Hypothalamus (tissue), 51 donors: ENCODE measurements at places on chromosomes 13 and 19.

DNA sequence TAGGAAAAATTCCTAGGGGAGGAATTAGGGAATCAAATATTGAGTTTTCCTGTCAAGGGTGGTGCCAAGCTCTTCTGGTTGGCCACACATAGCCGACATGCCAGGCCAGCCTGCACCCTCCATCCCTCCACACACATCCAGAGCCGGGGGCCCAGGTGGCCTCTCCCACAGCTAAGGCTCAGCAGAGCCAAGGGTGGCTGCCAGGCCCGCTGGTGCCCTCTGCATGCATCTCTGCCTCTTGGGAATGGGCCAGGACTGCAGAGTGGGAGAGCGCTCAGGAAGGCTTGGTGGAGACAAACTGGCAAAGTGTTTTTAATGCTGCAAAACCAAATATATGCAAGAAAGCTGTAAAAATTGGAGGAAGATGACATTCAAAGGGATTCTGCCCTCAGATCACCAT lies 42.7 kb upstream of the GAS6 start:
- DNase-seq, result no peak

DNA sequence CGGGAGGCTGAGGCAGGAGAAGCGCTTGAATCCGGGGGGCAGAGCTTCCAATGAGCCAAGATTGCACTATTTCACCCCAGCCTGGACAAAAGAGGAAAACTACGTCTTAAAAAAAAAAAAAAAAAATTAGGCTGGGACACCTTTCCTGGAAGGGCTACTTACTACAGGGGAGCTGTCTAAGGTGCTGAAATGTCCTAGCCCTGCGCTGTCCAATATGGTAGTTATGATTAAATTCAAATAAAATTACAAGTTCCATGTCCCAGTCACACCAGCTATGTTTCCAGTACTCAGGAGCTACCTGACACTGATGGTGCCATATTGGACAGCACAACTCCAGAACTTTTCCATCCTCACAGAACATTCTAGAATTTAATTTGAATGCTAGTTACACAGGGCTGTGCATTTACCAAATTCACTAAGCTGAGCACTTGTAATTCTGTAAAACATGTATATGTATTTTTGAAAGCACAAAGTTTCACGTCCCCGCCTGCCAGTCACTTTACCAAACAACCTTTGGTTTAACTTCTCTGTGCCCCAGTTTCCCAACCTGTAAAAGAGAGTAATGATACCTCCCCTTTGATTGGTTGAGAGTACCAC lies 9.2 kb upstream of the ZSCAN22 start:
- DNase-seq, result no peak

DNA sequence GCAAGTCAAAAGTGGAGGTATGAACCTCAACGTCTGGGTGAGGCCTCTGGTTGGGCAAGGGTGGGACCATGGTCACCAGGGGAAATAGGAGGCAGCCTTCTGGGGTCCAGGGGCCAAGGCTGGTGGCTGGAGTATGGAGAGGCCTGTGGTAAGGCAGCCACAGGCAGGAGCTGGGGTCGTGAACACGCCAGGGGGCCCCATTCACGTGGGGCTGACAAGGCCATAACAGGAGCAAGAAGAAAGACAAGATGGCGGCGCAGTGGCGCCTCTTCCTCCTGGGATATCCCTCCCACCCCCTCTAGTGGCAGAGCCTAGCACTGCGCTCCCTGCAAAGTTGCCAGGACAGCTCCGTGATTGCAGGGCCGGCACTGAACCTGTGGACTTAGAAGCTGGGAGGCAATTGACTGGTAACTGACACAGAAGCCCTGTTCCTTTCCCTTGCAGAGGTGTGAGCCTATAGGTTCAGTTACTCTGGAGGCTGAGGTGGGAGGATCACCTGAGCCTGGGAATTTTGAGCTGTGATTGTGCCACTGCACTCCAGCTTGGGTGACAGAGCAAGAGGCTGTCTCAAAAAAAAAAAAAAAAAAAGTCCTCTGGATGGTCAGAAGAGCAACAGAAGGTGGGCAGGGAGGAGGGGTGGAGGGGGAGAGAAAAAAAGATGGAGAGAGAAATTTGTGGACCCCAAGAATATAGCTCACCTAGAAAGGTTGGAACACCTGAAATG lies 19.7 kb upstream of the EDDM13 start:
- peak; percentile 55 for DNase-seq

GRCh38 chr19:38561658-38562057 lies 56.1 kb downstream of the MAP4K1 start:
- DNase-seq, result no peak

DNA sequence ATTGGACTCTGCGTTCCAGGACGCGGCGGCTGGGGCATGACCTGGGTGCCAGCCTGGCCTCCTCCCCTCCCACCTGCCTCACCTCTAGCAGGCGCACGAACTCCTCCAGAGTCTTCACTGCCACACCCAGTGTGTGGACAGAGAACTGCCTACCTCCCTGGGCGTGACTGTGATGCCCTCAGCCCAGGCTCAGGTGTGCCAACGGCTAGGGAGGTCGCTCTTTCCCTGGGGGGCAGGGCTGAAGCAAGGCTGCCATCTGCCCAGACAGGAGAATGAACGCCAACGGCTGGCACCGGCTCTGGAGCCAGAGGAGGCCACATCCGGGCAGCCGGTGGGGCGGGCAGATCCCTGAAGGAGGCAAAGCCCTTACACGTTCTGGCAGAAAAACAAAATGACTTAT lies 11.3 kb downstream of the NANOS3 start:
- no peak for DNase-seq

- DNase-seq, result no peak
Measured at GRCh38 chr13:83024955-83025594, 857.2 kb downstream of the SLITRK1 start.

DNA sequence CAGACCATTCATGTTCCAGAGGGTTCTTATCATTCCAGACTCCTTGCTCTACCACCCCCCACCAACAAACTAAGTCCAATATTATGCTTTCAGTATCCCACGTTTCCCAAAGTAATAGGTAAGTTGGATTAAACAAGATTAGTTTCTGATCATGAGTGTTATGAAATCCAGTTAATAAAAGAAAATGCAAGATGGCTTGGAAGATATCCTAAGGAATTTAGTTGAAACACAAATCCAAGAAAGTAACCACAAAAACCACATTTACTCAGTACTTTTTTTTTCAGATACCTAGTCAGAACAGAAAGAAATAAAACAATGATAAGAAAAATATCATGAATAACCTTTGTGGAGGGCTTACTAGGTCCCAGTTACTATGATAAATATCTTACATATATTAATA lies 119.4 kb upstream of the MIR17HG start:
- no peak for DNase-seq

GRCh38 chr13:46571909-46572595 lies 19.1 kb downstream of the LRCH1 start:
- DNase-seq, result no peak

DNA sequence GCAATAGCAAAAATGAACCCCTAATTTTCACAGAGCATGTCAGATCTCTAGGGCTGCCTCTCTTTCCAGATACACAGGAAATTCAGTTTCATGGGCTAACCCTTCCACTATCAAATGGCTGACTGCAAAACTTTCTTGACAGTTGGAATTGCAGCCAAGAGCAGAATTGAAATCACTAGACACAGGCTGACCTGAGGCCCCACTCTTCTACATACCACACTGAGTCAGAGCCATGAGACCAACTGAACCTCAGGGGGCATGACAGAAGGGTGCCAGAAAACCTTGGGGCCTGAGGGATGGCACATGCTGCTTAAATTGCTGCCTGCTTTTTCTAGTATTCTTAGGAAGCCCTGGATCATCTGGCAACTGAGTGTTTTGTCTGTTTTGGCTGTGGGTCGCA lies 1.7 kb upstream of the DLEU7 start:
- DNase-seq, result no peak

DNA sequence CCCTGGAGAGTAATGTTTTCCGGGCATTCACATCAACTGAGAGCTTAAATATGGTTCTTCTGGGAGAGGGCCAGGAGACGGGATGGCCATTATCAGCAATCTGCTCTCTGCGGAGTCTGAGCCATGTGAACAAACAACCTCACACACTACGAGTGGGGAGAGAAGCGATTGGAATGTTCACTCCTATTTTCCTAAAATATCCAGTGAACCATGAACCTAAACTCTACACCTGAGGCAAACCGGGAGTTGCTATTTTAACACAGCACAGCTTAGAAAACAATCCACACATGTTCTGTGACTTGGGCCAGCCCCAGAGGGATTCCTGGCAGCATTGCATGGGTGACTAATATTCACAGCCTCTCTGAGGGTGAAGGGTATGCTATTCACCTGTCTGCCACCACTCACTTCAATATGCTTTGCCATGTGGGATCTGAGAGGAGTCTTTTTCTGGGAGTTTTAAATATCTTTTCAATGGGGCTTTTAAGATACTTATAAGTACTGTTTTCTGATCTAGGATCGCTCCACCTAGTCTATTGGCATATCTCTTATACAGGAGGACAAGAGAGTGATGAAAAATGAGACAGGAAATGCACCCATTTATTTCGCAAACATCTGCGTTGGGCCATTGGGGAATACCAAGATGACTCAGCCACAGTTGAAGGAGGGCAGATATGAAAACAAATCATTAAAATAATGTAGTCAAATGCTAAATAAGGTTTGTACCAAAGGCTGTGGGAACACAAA lies 72.6 kb upstream of the SERP2 start:
- no peak for DNase-seq

GRCh38 chr19:3176715-3177501 lies 1.7 kb upstream of the S1PR4 start:
- no peak for DNase-seq

DNA sequence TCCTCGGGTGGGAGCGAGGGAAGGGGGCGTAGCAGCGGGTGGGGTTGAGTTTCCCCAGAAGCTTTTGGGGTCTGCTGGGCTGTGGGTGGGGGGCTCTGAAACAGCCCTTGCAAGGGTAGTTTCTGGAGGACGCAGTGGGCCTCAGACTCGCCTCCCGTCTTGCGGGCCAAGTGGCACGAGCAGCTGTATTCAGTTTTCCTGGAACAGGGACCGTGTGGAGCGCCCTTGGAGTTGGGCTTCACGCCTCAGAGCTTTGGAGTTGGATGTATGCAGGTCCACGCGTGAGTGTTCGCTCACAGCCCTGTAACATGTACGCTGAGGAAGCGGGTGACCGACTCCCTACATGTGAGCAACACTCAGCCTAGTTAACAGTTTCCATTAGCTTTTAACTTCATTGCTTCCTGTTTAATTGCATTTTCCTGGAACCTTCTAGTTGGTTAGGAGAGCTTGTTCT lies 603 bp downstream of the TM9SF2 start:
- DNase-seq, result no peak

DNA sequence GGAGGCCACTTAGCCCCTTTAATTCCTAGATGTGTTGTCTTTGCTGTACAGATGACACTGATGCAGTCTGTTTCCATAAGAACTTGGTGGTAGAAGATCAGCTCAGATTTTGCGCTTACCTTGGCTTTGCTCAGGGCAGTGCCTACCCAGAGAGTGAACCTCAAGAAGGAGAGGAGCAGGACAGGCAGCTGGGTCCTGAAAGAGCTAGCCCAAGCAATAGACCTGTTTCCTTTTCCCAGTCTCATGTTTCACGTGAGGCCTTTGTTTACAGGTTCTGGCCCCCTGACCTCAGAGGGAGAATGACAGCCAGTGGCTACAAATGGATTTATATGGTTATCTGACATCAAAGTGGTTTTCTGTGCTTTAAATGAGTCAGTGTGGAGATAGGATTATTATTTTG lies 40.1 kb downstream of the METTL21C start:
- DNase-seq, result no peak

GRCh38 chr19:33391631-33392249 lies 18.2 kb downstream of the CEBPG start:
- DNase-seq, result no peak

DNA sequence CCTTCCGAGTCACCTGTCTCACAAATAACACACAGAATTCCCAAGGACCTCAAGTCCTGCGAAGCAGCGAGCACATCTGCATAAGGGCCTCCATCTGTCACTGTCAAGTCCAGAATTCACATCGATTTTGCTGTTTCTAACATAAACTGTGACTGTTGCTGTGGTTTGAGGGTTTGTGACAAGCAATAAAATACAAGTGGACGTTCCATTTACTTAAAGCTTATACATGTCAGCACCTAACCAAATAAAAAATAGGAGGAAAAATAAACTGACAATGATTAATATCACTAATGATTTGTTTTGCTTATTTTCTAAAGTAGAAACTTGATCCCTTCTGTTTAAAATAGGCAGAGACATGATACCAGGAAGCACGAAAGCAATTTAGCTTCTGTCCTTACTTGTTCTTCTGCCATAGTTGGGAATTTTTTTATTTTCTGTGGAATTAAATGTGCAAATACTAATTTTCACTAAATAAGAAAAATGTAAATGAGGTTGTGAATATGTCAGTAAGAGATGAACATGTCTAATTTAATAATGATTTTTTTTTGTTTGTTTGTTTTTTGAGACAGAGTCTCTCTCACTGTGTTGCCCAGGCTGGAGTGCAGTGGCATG lies 279.1 kb downstream of the FGF9 start:
- no peak for DNase-seq

DNA sequence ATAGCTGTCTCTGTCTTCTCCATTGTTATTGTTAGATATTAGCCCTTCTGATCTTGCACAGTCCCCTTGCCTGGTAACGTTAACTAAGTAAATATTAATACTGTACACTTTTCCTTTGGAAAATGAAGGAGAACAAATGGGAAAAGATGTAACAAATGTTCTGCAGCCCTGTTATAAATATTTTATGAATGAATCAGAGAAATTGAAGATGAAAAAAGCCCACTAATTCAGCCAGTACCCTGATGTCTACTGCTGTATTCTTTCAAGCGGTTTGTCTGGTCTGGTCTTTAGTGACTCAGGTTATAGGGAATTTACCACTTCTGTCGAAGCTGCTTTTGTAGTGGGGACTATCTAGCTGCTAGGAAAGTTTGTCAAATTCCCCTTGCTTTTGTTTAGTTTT lies 121.0 kb downstream of the COG6 start:
- no peak for DNase-seq

DNA sequence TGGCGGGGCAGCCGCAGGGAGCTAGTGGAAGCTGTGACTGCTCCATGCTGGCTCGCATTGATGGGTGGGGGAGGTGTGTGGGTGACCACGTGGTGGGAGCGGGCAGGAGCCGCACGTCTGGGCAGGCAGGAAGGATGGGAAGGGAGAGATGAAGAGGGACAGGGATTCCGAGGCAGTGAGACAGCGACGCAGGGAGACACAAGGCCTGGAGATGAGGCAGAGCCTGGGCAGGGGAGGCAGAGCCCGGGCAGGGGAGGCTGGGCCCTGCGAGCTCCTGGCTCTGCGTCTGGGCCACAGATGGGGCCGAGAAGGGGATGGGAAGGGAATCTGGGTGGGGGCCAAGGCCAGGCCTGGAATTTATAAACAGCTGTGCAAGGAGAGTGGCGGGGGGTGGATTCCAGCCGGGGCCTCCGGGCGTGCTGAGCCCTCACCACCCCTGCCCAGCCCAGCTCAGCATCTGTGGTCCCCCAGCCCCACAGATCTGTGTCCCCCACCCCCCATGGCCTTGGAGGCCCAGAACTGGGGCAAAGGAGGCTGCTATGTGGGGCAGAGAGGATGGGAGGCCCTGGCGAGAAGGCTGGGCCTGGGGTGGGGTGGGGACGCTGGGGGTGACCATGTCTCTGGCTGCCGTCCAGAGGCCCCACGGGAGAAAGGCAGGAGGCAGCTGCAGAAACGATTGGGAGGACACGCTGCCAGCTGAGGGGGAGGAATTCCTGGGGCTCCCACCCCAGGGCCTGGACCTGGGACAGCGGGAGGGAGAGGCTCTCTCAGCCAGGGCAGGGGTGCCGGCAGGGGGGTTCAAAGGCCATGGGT lies 6.0 kb downstream of the EHD2 start:
- DNase-seq, result peak; percentile 42
